ENCODE measurements at places on chromosomes 3 and 15. TPM values are rescaled to one million over a fixed set of nuclear protein-coding genes. Genes with fewer than 3 reads are reported as not detected.

DNA sequence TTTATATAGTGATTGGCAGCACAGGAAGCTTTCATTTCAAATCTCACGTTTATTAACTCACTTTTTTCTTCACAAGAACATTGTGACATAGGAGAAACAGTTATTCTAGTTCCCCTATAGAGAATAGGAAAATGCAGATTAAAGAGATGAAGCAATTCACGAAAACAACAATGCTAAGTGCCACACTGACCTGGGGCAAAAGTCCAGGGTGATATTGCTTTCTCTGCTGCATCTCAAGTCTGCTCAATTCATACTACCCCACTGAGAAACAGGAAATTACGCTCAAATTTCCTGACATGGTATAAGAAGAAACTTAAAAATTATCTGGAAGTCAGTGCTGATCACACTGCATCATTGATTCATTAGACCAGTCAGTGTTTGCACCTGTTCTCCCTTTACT lies 66.7 kb upstream of the SEMA6D start:
- DNase-seq = no peak

DNA sequence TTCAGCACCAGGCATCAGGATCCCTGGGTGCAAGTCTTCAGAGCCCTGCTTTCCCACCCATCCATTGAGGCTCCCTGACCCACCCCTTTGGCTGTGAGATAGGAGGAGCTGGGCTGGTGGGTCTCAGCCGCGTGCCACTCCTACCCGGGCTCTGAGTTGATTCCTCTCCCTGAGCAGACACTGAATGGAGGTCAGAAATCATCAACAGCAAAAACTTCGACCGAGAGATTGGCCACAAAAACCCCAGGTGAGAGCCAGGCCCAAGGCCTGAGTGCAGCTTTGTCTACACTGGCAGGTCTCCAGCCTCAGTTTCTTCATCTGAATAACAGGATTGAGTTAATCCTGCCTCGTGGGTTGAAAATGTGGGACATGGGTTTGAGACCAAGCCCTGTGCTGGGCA lies 7.8 kb downstream of the TMEM43 start:
- no peak for DNase-seq

DNA sequence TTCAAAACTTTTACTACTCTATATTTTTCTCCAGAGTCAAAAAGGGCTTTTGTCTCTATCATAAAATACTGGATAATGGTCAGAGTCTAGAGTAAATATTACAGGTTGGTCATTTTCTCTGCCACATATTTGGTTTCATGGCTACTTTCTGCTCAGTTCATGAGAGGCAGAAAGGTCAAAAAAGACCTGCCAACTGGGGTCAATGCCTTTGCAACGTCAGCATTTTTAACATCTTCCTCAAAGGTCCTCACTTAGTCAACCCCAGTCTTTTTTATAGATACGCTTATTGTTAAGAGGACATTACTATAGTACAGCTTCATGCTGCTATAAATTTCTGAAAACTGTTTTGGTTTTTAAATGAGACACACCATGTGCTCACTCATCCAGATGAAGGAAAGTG lies 312.1 kb upstream of the ARHGEF26 start:
- no peak for DNase-seq

DNA sequence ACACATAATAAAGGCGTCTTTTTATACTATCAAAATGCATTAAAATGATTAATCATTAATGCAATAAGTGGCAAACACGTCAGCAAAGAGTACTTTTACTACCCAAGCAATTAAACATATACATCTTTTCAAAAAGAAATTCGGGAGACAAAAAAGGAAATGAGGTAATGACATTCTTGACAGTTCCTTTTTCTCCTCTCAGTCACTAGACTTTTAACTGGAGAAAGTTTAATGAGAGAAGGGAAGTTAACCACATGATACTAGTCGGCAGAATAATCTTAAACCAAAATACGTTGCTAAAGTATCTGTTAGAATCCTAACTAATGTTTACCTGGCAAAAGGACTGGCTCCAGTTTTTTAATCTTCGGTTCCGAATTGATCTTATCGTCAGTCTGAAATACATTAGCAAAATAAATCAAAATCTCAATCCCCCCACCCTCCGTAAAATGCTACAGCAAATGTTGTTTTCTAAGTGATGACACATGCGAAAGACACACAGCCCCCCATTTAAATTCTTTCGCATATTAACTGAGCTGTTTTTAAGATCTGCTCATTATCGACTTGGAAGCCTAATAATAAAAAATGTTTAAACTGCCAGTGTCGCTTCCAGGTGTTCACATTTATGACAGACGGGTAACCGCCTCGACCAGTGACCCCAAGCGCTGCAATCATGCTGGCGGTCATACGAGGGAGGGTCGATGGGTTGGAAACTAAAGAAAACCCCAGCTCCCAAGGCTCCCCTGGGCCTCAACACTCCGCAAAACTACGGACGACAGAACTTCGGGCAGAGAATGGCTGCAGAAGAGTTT lies 778 bp downstream of the MTMR10 start:
- DNase-seq = no peak

- DNase-seq = no peak
Observed at GRCh38 chr3:145752576-145752975, 408.4 kb downstream of the PLOD2 start.

DNA sequence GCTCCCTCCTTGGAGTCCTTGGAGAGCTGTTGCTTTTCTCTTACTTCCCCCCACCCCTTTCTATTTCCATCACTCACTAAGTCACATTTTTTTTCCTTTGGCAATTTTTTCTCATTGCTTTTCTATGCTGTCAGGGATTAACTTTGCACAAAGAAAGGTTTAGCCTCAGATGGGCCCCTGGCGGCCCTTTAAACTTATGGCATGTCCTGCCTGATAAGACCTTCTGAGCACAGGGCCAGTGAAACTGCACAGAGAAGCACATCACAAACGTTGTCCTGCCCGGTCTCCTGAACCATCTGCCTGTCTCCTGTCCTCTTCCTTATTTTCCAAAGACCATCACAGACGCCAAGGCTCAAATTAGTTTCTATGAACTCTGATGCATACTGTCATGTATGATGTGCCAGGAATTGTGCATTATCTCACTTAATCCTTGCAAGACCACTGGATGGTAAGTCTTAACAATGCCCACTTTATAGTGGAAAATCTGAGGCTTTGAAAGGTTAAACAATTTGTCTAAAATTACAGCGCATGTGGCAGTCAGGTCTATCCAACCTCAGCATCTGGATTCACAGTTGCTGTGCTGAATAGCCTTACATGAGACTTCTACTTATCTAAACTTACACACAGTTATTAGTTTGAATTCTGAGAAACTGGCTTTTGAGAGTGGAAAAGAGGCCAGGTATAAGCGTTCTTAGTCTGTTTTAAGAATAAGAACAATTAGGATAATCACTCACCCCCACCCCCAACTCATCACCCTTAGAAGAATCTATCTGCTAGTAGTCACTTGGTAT lies 648.1 kb downstream of the NTRK3 start:
- no peak for DNase-seq

DNA sequence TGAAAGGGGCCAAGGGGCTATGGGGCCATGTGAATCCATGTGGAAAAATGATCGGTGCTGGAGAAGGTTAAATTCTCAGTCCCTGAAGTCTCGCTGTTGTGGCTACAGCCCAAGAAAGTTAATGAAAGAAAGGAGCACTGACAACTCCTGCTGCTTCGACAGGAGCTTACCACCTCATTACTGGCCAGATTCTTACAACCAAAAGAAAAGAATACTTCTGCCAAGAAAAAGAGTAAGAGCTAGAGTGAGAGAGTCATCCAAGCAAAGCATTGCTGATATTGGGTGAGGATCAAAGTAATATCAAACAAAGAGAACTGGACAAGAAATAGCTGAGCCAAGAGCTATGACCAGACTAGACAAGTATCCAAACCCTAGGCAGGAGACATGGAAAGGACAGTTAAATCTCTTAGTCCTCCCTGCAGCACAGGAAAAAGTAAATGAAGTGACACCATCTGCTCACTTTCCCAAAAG lies 348.4 kb upstream of the PLSCR5 start:
- no peak for DNase-seq

DNA sequence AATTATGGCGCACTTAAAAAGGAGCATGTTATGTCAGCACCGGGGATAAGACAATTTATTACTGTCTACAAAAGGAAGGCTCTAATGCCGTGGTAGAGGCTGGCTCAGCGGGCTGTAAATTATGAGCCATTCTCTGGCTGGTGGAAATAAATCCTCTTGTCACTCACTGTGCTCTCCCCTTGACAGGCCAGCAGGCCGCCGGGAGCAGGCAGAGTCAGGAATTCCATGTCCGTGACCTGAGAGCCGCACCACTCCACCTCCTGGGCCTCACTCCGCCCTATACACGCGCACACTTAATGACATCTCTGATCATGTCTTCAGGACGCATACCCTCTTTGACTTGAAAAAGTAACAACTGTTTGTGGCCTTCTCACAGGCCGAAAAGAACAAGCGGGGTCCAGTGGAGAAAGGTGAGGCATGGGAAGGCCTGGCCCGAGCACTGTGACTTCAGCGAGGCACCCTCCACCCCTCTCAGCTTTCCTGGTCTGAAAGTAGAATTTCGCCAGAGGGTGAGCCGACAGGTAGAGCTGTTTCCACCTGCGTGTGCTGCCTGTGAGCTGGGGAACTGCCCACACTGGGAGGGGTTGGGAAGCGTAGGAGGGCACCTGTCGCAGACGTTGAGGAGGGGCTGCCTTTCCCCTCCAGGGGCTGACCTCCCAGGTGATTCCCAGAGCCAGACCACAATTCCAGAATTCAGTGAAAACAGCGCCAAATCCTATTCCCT lies 13.2 kb upstream of the PCSK6 start:
- no peak for DNase-seq

GRCh38 chr3:195771646-195772300 lies 40.0 kb downstream of the MUC4 start:
- DNase-seq = no peak

- DNase-seq = no peak
Observed at GRCh38 chr3:96259-96658, 100.3 kb upstream of the CHL1 start.

ZPLD1 gene
- total RNA-seq = not detected

TRPM1 gene
- not detected for total RNA-seq

Data from colonic mucosa (tissue), 4 donors.